ENCODE measurements at places on chromosomes 6 and 20.

GRCh38 chr20:1537731-1538058 lies 19.8 kb downstream of the SIRPD start:
- DNase-seq = no peak

DNA sequence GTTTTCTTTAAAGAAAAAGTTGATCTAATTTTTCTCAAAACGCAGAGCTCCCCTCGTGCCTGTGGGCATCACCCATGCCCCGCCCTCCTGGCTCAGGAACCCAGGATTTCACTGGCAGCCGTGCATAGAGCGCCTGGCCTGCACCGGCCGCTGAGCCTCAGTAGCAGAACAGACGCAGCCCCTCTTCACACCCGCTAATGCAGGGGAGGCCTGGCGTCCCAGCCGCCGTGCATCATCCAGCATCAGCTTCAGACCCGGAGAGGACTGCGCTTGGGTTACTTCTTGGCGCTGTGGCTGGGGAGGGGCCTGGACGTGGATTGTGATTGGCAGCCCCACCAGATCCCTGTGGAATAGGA lies 18.1 kb downstream of the RBM38 start:
- no peak for DNase-seq

GRCh38 chr6:31053873-31054272 lies 43.6 kb downstream of the MUC22 start:
- DNase-seq = no peak

GRCh38 chr20:36113036-36113435 lies 41.5 kb upstream of the EPB41L1 start:
- DNase-seq = no peak

DNA sequence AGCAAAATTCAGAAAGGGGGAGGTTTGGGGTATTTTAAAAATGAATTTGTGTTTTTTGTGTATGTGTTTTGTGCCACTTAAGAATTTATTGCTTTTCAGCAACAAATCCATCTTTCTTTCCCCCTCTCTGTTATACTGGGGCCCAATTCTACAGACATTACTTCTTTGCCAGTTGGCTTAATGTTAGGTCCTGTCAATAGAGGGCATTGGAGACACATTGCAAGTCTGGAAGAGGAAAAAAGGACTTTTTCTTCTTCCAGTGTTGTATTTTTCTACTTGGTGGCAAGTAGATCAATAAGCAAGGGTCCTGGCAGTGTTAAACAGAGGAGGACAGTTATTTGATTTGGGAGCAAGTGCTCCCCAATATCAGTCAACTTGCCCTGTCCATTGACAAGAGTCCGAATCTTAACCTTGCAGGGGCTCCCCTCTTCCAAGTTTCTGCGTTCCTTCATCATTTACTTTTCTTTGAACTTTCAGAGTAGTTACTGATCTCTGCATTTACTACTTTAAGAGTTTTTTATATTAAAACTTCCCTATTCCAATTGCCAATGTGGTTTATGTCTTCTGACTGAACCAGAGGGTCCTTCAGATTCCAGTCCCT lies 23.4 kb downstream of the SCML4 start:
- no peak for DNase-seq

DNA sequence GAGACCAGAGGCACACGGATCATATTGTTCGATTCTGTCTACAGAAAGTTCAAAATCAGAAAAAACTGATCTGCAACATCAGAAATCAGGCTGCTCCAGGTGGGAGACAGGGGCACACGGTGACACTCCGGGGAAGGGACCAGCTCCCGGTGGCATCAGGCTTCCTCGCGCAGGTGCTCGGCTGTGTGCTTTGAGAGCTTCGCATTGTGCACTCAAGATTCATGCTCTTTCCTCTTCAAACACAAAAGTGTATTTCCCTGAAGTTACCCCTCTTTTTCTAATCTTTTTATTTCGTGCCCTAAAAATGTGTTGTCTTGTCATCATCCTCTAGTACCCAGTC lies 108.1 kb downstream of the DLL1 start:
- no peak for DNase-seq

DNA sequence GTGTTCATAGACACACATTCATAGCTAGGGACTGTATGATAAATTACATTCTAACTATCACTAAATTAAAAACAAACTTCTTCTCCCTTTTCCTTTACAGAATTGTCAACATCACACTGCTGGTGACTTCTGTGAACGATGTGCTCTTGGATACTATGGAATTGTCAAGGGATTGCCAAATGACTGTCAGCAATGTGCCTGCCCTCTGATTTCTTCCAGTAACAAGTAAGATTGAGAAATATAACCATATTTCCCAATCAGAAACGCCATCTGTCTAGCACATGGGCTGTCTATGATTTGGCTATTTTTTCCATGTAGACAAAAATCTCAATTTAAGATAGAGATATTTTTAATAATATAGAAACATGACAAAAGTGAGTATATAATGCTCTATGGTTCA lies 367.7 kb downstream of the ARHGAP18 start:
- no peak for DNase-seq

All from stimulated activated CD4-positive, alpha-beta T cell treated with anti-CD3 and anti-CD28 coated beads, Interleukin-1b, Interleukin-23, amount 100 ng/mL, for 4 hours (primary cell).